Sciatic nerve (tissue), 2 donors: ENCODE measurements at places on chromosomes 16 and 17.

DNA sequence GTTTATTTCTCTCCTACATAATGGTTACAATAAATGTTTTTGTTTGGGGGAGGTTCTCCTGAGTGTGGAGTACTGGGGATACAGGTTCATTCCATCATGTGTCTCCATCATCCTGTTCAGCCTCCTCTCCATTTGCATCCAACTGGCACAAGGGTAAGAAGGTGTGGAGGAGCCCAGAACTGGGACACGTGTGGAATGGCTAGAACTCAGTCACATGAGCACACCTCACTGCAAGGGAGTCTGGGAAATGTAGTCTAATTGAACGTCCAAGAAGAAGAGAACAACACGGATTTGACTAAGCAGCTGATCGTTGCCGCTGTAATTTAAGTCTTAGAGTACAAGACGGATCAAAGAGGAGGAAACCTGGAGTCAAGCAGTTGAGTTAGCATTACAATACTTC, 6.1 kb downstream of the OR1A1 start:
- DNase-seq: no peak

DNA sequence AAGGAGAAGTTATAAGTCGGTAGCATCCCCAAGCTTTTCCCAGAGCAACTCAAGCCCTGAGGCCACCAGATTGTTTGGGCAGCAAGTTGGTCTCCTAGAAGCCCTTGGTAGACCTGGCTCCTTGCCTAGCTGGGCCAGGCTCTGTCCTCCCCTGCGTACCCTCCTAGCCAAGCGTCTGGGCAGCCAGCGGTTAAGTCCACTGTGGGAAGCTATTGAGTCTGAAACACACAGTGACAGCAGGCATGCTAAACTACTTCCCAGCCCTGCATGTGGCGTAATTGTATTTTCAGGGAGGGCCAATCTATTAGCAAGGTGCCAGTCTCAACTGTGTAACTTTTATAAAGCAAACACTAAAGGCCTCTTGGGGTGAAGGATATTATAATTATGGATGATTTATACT, 419.1 kb upstream of the RBFOX1 start:
- DNase-seq: no peak

DNA sequence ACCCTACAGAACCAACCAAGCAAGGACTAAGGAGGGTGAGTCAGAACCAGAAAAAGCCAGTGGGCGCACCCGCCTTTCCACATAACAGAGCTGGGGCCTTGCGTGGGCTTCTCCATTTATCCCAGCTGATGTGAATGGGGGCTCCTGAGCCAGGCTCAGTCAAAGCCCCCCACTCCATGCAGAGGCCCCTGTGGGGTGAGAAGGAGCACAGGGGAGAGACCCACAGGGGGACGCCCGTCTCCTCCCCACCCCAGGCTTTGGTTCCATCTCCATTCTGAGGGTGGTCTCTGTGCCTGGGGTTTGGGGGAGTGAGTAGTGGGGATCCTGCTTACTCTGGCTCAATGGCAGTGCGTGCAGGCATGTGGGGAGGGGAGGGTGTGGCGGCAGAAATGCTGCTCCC, 210.1 kb upstream of the TNRC6C start:
- DNase-seq: no peak

- no peak for DNase-seq
Measured at GRCh38 chr16:67215706-67216105, 11.2 kb upstream of the TMEM208 start.

DNA sequence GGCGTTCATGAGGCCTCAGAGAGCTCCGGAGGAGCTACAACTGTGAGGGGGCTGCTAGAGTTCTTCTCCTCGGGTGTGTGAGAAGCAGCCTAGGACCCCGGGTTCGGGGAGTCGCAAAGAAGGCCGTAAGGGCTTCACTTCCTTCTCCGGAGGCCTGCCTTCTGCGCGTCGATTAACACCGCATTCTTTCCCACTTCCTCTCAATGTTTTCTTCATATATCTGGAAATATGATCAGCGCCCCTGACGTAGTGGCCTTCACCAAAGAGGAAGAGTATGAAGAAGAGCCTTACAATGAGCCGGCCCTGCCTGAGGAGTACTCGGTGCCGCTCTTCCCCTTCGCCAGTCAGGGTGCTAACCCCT, 449 bp downstream of the SMCR8 start:
- no peak for DNase-seq

GRCh38 chr17:2106308-2106955, 51.5 kb downstream of the HIC1 start:
- DNase-seq: no peak

GRCh38 chr16:49580751-49581303, 207.2 kb downstream of the C16orf78 start:
- DNase-seq: no peak

GRCh38 chr16:6600167-6600566, 732.5 kb upstream of the RBFOX1 start:
- DNase-seq: no peak
